ENCODE measurements at places on chromosomes 5 and 9. TPM values are rescaled to one million over a fixed set of nuclear protein-coding genes. Genes with fewer than 3 reads are reported as not detected.

DNA sequence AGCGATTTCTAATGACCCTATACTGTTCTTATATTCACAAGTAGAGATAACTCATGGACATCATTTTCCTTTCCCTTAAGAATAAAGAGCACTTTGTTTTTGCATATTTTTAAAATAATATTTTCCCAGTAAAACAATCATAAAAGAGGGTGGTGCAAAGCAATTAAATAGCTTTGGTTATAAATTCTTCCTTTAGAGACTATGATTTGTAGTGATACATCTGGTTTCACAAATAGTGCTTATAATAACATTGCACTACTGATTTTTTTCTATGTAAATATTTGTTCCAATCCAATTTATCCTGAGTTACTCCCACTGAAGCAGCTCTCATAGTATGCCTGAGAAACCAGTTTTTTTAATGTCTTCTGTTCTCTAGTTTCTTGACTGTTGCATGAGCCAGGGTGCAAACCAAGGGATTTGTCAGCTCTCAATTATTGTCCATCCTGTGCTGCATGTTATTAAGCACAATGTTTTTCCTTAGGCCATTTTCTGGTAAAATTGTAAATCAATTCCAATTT is 74.7 kb downstream of the LURAP1L start:
- no peak overlapping the region for H3K27ac ChIP-seq
- no peaks in the 10 kb centered on the region for H3K27me3 ChIP-seq
- peak; percentile 27 for DNase-seq
- no peaks in the 10 kb centered on the region for H3K36me3 ChIP-seq
- H3K4me1 ChIP-seq, result peaks cover 4% of the 10 kb centered on the region

DNA sequence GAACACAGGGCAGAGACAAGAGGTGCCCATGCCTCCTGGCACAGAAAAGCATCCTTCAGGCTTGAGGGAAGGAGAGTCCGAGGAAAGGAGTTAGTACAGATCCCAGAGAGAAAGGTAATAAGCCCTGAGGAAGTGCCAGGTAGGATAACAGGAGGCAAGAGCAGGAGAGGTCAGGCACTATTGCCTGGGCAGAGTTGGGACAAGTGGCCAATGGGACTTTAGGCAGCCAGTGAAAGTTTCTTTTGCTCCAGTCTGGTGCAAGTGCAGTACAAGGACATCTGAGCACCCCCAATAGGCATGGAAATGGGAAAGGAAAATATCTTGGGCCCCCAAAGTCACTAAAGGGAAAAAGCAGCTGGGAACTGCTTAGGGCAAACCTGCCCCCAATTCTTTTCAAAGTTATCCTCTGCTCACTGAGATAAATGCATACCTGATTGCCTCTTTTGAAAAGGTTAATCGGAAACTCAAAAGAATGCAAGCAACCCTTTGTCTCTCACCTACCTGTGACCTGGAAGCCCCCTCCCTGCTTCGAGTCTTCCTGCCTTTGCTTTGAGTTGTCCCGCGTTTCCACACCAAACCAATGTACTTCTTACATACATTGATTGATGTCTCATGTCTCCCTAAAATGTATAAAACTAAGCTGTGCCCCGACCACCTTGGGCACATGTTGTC is 46.5 kb downstream of the ELOVL7 start:
- H3K36me3 ChIP-seq, result no peaks in the 10 kb centered on the region
- H3K27me3 ChIP-seq, result peaks cover 4% of the 10 kb centered on the region
- no peaks in the 10 kb centered on the region for H3K4me1 ChIP-seq
- H3K27ac ChIP-seq, result no peak overlapping the region

- H3K27me3 ChIP-seq, result no peaks in the 10 kb centered on the region
- H3K4me1 ChIP-seq, result peaks cover 4% of the 10 kb centered on the region
- no peak overlapping the region for H3K4me3 ChIP-seq
- peak; percentile 74 for DNase-seq
Measured at GRCh38 chr9:23590276-23591000, 235.6 kb downstream of the ELAVL2 start.

WWC1 gene
- 60.8 TPM for total RNA-seq

DMRT3 gene
- total RNA-seq, result not detected

Measured in lung (tissue), 17 donors.